ENCODE measurements at places on chromosomes 7 and 10. TPM values are rescaled to one million over a fixed set of nuclear protein-coding genes. Genes with fewer than 3 reads are reported as not detected.

DNA sequence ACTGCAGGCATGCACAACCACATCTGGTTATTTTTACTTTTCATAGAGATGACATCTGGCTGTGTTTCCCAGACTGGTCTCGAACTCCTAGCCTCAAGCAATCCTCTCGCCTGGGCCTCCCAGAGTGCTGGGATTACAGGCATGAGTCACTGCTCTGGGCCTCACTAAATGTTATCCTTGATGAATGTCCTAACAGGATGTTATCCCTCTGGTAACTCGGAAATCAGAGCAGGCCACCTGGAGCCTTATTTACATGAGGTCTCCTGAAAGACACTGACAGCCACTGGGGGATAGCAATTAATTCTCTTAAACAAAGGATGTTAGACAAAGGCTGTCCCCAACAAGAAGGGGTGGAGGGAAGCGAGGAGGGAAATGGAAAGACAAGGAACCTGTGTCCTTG is 4.5 kb upstream of the ZNF438 start:
- H3K4me1 ChIP-seq, result peaks cover 42% of the 10 kb centered on the region
- H3K4me3 ChIP-seq, result no peak overlapping the region
- H3K36me3 ChIP-seq, result no peaks in the 10 kb centered on the region

DNA sequence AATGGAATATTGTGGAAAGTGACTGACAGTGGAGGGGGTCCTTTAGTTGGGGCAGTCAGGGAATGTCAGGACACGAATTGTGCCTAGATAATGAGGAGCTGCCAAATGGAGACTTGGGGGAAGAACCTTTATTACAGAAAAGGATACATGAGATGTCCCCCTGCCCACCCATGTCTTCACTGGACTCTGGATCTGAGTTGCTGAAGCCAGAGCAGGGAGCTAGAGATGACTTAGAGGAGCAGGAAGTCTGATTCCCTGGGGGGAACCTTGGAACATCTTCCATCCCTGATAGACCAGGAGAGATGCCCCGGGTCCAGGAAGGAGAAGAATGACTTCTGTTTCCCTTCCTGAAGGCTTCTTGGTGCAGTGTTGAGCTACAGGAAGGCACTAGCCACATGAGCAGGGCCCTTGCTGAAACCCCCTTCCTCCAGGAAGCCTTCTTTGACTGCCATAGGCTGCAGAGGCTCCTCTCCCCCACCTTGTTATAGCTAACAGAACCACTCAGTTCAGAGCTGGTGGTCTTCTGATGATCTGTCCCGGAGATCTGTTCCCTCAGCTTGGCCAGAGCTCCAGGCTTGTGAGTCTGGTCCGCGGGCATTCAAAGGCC is 747 bp upstream of the NEURL1 start:
- no peaks in the 10 kb centered on the region for H3K36me3 ChIP-seq
- DNase-seq, result no peak

DNA sequence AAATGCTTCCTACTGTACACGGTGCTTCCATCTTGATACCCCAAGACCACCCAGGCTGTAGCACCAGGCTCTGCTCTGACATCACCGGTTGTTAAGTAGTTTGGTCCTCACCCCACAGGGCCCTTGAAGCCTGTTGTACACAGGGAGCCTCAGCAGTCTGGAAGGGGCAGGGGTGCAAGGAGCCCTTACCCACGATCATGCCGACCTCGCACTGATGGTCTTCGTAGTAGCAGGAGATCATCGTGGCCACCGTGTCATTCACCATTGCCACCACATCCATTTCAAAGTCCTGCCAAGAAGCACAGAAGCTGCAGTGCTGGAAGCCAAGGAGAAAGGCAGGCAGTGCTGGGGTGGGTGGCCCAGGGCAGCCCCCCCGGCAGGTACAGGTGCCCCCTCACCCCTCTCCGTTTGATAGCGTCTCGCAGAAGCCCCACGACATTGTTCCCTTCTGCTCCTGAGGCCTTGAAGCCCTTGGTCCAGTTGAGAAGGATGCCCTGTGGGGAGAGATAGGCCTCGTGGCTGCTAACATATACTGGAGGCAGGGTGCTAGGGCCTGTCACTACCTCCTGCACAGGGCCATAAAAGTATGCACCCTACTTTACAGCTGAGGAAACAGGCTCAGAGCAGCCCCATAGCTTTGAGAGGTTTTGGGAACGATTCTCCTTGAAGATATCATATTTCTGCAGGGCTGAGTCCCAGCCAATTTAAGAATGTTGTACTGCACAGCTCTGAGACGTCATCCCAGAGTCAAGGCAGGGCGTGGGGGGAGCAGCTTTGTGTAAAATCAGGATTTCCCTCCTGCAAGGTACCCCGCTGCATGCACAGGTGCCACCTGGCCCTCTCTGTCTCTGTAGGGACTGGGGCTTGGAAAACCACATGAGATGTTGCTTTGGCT is 8.7 kb upstream of the MYL7 start:
- H3K36me3 ChIP-seq, result no peaks in the 10 kb centered on the region
- H3K4me1 ChIP-seq, result peaks cover 15% of the 10 kb centered on the region
- H3K27me3 ChIP-seq, result no peaks in the 10 kb centered on the region
- H3K4me3 ChIP-seq, result no peak overlapping the region
- DNase-seq, result no peak

DNA sequence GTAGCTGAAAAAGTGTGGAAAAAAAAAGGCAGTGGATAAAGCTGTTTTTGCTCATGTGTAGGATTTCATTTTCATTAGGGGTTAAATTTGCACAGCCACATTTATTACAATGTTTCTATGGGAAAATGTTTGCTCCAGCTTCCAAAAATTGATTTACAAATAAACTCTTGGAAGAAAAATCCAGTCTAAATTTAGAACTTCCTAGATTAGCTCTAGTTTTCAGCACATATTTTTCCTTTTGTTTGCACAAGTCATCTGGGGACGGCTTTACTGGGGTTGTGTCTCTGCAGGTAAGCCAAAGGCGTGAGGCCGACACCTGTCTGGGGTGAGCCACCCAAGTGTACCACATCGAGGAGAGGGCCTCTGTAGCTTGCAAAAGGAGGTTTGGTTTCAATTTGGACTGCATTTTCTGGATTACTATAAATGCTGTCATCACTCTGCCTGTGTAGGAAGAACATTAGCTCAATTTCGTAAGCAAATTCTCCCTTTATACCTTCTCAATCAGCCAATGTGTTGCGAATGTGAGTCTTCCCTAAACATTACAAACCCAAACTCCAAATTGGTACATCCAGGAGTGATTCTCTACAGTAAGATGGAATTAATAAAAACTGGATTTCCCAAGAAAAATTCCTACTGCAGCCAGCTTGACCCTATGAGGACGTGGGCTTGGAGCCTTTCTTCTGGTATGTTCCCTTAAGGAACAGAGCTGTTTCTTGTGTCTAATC is 89.5 kb upstream of the ZNF438 start:
- no peak for DNase-seq
- H3K27ac ChIP-seq, result peak overlapping the region; percentile 93
- peaks cover 7% of the 10 kb centered on the region for H3K36me3 ChIP-seq
- H3K27me3 ChIP-seq, result no peaks in the 10 kb centered on the region

DNA sequence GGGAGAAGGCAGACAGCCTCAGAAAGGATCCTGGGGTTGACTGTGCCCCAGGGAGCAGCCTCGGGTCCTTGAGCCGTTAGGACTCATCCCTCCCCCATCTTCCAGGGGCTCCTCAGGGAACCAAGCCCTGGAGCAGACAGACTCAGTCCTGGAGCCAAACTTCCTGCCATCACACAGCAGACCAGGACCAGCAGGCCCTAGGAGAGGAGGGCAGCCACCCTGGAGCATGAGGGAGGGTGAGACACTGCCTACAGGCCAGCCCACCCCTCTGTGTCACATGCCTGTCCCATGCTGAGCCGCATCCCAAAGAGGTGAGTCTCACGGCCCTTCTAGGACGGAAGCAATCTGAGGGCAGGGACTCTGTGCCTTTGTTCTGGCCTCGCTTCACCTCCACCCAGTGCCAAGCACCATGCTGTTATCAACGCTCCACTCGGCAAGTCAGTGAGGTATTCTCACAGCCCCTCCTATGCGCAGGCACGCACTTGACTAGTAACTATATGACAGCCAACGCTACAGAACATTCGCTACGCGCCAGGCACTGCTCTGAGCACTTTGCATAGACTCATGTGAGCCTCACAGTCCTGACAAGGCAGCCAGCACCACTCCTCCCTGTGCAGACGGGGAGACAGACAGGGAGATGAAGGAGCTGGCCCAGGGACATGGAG is 19.1 kb downstream of the MAD1L1 start:
- no peaks in the 10 kb centered on the region for H3K4me1 ChIP-seq
- no peak overlapping the region for H3K27ac ChIP-seq
- peaks cover 25% of the 10 kb centered on the region for H3K36me3 ChIP-seq
- no peak for DNase-seq

GRCh38 chr10:1709161-1709560 is 28.2 kb downstream of the ADARB2 start:
- H3K27me3 ChIP-seq, result no peaks in the 10 kb centered on the region
- no peak for DNase-seq
- H3K4me1 ChIP-seq, result no peaks in the 10 kb centered on the region

GRCh38 chr10:11846542-11846941 is 23.4 kb downstream of the PROSER2 start:
- no peak overlapping the region for H3K4me3 ChIP-seq
- peaks cover 16% of the 10 kb centered on the region for H3K27me3 ChIP-seq
- no peaks in the 10 kb centered on the region for H3K4me1 ChIP-seq
- DNase-seq, result no peak
- no peaks in the 10 kb centered on the region for H3K36me3 ChIP-seq

DNA sequence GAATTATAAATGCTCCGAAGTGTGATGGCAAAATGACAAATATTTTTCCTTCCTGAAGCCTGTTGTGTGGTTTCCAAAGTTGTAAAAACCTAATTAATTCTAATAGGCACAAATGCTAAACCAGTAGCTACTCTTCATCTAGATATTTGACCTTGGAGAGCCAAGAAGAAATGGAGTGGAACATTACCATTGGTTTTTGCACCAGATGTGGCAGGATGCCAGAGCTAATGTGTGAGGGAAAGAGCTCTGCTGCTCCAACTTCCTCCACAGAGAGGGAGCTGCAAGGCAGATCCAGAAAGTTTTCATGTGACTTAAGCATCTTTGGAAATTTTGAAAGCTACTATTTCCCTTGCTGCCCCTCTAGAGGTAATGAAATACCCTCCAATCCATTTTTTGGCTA is 65.1 kb upstream of the HPS1 start:
- H3K4me3 ChIP-seq, result no peak overlapping the region
- H3K27ac ChIP-seq, result no peak overlapping the region
- H3K36me3 ChIP-seq, result no peaks in the 10 kb centered on the region
- peaks cover 15% of the 10 kb centered on the region for H3K4me1 ChIP-seq
- H3K27me3 ChIP-seq, result no peaks in the 10 kb centered on the region
- DNase-seq, result no peak

DNA sequence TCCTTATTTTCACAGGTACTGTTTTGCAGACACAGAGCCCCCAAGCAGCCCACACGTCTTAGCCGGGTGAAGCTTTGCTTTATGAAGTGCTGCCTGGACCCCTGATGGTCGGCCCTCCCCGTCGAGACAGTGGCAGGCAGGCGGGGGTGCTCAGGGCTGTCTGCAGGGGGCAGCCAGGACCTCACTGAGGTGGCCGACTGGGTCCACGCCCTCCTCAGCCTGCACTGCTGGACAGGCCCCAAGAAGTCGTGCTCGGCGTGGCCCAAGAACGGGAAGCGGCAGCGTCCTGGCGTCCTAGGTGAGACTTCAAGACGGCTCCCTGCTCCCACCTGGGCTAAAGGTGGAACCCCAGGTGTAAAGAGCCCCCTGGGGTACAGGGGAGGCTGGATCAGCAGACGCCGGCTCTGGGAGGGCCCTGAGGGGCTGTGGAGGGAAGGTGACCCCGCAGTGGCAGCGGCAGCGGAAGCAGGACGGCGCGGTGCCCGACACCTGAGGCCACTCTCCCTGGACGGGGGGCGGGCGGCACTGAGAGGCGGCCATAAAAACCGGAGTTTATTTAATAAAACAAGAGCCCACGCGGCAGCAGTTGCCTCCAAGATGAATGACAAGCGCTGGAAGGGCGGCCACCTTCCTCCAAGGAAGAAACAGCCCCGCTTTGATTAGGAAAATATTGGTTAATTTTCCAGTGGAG is 179.4 kb downstream of the ELFN1 start:
- DNase-seq, result no peak
- no peak overlapping the region for H3K4me3 ChIP-seq
- H3K27ac ChIP-seq, result no peak overlapping the region

GRCh38 chr10:11874568-11875493 is 51.7 kb downstream of the PROSER2 start:
- no peak for DNase-seq
- no peak overlapping the region for H3K4me3 ChIP-seq
- no peaks in the 10 kb centered on the region for H3K36me3 ChIP-seq
- H3K27me3 ChIP-seq, result peaks cover 3% of the 10 kb centered on the region
- peak overlapping the region; percentile 83 for H3K27ac ChIP-seq

TMEM176B gene
- not detected for total RNA-seq

CNTNAP2 gene
- 0.21 TPM for total RNA-seq

RUFY2 gene
- 17.5 TPM for total RNA-seq

TBXAS1 gene
- total RNA-seq, result 1.8 TPM
